Stimulated activated CD8-positive, alpha-beta memory T cell treated with anti-CD3 and anti-CD28 coated beads, Interleukin-4, amount 100 ng/mL, for 4 hours (primary cell): ENCODE measurements at places on chromosomes 13 and 19.

GRCh38 chr13:32041429-32041828, 9.9 kb downstream of the FRY start:
- DNase-seq: no peak

GRCh38 chr19:45664575-45664974, 3.4 kb upstream of the GIPR start:
- DNase-seq: no peak

GRCh38 chr13:29716493-29716892, 121.0 kb upstream of the SLC7A1 start:
- DNase-seq: no peak

GRCh38 chr13:23852351-23852750, 36.8 kb downstream of the MIPEP start:
- DNase-seq: no peak

GRCh38 chr13:59680429-59681024, 483.2 kb downstream of the DIAPH3 start:
- no peak for DNase-seq

DNA sequence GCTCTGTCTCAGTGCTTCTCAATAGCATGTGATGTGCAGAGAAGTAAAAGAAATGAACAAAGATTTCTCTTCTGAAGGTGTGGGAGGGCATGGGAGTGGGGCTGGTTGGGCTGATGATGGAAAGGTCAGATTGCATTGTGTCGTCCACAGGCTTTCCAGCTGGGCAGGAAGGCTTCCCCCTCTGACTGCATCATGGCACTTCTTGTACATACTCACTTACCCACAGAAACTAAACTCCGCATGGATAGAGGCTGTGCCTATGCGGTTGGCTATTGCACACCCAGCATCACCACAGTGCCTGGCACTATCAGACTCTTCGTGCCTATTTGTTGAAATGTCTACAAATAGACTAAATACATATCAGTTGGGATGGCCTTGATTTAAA, 24.4 kb upstream of the TNFSF11 start:
- DNase-seq: no peak

- no peak for DNase-seq
Measured at GRCh38 chr19:37095859-37096258, 17.6 kb downstream of the ZNF420 start.

DNA sequence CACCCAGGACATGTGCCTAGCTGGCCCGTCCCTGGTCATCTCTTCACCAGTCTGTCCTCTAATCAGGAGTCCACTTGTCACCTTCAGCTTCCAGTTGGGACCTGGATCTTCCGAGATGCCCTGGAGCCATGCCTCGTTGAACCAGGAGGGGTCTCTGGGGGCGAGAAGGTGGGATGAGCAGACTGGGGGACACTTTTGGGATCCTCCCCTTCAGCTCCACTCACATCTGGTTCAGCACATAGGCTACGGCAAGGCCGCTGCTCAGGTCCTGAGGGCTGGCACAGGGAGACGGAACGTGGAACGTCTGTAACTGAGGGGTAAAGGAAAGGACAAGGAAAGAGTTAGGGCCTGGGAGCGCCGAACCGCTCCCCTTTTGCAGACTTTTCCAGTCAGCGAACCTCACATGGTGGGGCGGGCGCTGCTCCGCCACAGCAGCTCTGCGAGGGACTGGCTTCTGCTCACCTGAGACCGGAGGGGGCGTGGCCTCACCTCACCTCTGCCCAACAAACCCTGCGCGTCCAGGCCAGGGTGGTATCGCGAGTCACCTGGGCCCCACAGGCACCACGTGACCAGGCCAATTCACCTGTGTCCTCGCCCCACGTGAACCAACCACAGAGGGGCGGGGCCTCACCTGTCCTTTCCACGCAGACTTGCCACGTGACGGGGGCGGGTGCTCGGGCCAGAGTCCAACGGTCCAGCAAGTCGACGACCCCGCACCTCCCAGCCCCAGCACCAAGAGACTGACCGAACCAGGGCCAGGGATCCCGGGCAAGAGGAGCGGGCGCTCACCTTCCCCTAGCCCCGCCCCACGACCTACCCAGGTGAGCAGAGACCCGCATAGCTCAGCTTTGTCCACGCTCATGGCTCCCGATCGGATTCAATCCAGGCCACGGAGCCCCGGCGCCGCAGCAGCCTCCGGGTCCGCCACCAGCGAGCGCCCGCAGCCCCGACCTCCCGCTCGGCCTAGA, at the start of gene HOOK2:
Gene HOOK2, minus strand, starts transcription at position 965 of the 968 bp plus-strand sequence. Its CDS starts 103 bp downstream, at position 862.
- DNase-seq: no peak

DNA sequence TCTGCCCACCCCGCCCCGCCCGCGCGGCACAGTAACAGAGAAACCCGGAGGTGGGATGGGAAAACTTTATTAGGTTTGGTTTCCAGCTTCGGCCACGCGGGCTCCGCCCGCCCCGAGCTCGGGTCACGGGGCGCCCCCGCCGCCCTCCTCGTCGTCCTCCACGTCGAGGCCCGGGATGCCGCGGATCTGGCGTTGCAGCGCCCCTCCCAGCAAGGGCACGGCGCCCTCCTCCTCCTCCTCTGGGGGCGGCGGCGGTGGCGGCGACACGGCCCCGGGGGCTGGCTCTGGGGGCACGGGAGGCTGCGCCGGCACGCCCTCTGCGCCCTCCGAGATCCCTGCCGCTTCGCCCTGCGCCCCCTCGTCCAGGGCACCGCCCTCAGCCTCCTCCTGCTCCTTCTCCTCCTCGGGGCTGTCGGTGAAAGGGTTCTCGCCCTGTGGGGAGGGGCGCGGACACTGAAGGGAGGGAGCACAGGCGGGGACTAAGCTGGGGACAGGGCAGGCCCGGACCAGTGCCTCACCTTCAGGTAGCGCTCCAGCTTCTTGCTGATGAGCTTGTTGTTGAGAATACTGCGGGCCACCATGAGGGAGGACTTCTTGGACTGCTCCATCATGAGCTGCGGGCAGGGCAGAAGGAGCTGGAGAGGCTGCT, 536 bp upstream of the AKAP8 start:
- no peak for DNase-seq
